NCI-H187 (cell line): ENCODE measurements at places on chromosomes 5 and 9.

DNA sequence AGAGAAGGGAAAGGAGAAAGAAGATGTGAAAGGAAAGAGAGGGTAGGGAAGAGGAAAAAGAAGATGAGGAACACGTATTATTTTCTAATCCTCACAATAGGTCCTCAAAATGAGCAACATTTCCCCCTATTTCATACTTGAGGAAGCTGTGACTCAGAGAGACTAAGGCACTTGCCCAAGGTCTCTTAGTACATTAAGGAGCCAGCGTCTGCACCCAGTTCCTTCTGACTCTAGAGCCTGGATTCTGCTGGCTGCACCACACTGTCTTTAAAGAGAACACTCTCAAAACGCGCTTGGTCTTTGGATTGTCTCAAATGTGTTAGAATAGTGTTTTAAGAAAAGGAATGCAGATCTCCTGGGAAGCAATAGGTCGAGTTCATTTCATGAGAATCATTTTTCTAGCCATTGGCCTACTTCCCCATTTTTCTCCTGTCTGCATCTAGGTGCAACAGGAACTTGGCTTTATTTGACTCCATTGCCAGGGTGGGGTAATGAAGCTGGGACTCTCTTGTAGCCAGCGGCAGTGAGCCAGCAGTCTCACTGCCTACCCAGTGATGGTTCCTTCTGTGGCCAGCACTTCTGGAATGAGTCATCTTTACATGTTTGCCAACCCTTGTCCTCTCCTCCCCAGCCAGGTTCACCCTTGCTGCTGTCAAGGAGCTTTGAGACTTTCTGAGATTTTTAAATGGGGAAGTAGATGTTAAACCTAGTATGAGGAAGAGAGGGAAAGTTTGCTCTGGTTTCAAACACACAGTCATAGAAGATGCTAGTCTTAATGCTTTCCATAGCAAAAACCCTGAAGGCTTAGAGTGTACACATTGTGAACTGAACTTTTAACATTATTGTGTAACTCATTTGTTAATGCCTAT, 82.7 kb downstream of the DOCK8 start:
- no peak for DNase-seq

GRCh38 chr9:126925876-126926275, 11.3 kb downstream of the RALGPS1 start:
- DNase-seq, result no peak

- no peak for DNase-seq
Measured at GRCh38 chr5:36403632-36404311, 102.1 kb upstream of the RANBP3L start.

GRCh38 chr9:5265939-5266338, 34.7 kb downstream of the INSL4 start:
- no peak for DNase-seq

GRCh38 chr5:135332519-135333150, 66.4 kb downstream of the MACROH2A1 start:
- no peak for DNase-seq

DNA sequence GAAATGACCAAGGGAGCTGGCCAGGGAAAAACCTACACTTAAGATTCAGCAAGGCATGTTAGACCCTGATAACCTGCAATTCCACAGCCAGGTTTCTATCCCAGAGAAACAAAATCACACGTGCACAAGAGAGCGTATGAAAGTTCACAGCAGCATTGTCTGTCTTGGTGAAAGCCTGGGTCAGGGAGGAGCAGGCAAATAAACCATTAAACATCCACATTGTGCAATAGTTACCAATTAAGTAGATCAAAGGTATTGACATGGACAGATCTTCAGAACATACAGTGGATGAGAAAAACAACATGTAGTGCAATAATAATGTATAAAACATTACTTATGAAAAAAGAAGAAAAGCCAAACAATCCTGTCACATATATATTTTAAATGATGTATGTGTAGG, 15.9 kb upstream of the GPX3 start:
- no peak for DNase-seq

GRCh38 chr5:179798144-179798770, 4.5 kb downstream of the LTC4S start:
- DNase-seq, result no peak

DNA sequence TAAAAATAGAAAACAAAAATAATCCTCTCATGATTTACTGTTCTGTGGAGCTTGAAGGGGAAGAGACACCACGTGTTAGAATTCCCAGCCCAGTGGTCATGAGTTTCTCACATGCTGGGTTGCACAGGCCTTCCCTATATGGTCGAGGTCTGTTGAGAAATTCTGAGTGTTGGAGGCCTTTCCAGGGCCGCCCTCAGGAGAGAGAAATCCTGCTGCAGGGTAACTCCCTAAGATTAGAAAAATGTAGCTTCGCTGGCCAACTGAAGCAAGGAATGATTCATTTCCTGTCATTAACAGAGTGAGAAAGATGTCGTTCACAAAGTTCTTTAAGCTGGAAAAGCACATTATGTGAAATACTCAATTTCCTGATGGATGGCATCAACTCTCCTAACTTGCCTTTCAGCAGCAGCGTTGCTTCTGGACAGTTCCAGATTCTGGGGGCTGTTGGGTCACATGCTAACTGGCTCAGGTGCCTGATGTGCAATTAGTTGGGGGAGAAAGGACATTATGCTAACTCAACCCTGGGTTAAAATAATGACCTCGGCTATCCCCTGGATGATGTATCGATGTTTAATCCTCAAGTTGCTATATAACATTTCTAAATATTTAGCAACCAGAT, 104.8 kb upstream of the CD180 start:
- no peak for DNase-seq

DNA sequence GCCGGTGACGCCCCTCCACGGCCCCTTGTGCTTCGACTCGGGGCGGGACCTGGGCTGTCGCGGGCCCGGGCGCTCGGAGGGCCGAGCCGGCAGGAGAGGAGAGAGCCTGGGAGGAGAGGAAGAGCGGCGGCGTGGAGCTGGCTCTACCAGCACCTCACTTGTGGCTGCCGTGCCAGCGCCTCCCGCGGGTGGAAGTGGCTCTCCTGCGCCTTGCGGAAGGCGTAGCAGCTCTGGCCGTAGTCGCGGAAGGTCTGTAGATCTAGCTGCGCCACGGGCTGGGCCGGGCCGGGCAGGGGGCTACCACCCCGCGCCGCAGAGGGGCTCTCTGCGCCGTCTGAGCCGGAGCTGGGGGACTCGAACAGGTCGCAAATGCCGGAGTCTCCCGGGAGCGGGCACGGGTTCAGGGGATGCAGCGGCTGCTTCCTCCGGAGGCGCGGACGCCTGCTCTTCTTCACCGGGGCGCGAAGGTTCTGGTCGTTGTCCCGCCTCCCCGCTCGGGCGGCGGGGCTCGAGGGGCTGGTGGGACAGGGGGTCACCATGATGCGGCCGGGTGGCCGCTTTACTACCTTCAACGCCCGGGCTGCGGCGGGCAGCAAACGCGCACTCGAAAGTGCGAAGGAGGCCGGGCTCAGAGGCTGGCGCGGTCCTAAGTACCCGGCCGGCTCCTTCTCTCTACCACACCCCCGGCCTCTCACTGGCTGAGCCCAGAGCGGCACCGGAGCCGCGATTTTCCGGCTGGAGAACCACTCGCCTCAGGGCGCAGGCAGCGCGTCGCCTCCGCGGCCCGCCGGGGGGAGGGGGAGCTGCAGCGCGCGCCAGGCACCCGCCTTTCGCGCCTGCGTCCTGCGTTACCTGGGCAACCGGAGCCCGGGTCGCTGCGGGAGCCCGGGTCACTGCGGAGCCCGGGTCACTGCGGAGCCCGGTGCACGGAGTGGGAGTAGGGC, at the start of gene CCNO:
CCNO (minus strand) TSS at position 624 of the 944 bp plus-strand sequence; CDS start at position 539, 85 bp downstream.
- peak; percentile 79 for DNase-seq

- no peak for DNase-seq
Measured at GRCh38 chr5:66239034-66239433, 94.9 kb downstream of the SREK1 start.

GRCh38 chr9:4318326-4318725, 18.5 kb upstream of the GLIS3 start:
- DNase-seq, result no peak

GRCh38 chr9:75540185-75540584, 350.3 kb upstream of the PCSK5 start:
- no peak for DNase-seq

DNA sequence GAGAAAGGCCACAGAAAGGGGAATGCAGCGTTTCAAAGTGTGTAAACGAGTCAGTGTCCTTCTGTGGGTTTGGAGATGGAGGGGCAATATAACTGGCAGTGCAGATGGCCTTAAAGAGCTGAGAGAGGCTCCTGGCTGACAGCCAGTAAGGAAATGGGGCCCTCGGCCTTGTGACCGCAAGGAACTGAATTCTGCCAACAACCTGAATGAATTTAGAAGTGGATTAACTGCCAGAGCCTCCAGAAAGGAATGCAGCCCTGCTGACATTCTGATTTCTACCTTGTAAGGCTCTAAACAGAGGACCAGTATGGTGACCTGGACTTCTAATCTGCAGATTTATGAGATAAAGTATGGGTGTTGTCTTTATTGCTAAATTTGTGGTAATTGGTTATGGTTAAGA, 17.5 kb upstream of the NREP start:
- DNase-seq, result peak; percentile 66

- no peak for DNase-seq
Measured at GRCh38 chr5:106818552-106818951, 852.2 kb downstream of the EFNA5 start.
